NCI-H460 (cell line): ENCODE measurements at places on chromosomes 16 and 17.

DNA sequence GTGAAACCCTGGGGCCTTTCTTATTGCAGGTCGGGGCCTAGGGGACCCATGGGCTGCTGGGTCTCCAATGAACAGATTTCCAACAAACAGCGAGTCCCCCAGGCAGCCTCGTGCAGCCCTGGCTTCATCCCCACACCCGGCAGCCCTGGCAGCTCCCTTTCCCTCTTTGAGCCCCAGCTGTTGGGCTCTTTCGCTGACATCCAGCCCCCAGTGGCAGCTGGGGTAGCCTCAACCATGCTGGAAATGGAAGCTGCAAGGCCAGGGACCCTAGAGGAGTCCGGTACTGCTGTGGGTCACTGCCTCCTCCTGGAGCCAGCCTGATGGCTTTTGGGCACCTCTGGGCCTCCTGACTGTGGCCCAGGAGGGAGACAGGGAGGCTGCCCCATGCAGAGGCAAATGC, 5.9 kb downstream of the RPUSD1 start:
- DNase-seq: no peak

GRCh38 chr17:5793899-5794298, 209.6 kb upstream of the NLRP1 start:
- no peak for DNase-seq

- DNase-seq: no peak
Observed at GRCh38 chr17:32496395-32497073, 9.7 kb downstream of the CDK5R1 start.

DNA sequence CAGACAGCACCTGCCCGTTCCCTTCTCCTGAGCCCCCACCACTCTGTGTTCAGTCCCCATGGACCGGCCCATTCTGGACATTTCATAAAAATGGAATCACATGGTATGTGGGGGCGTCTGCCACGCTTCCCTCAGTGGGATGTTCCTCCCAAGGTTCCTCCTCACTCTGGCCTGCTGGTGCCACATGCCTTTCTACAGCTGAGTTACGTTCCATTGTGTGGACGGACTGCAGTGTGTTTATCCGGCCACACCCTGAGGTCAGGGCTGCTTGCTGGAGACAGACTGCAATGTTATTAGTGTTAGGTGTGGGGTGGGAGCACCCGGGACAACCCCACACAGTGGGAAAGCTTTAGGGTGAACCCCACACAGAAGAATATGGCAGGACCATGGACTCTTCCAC, 5.9 kb upstream of the AATK start:
- DNase-seq: no peak

GRCh38 chr17:8442310-8442709, 6.6 kb downstream of the NDEL1 start:
- DNase-seq: no peak

DNA sequence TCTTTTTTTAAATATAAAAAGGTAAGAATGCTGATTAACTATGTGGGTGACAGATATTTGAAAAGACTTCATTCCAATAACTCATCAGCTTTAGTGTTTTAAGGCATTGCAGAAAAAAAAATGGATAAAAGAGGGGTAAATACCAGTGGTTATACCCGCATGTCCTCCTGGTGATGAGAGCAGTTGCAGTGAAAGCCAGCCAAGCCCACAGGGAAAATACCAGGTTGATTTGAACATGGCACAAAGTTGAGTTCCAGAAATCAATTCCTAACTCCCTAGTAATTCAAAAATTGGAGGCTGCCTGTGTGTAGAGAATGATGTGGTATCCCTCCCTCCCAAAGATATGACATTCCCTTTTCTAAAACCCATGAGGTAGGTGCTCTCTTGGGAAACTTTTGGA, 453.2 kb upstream of the SOX9 start:
- no peak for DNase-seq

GRCh38 chr16:85798283-85798776, 1.0 kb downstream of the EMC8 start:
- DNase-seq: no peak

GRCh38 chr16:82185012-82185411, 15.0 kb upstream of the MPHOSPH6 start:
- DNase-seq: no peak

- no peak for DNase-seq
Observed at GRCh38 chr17:63775420-63775819, 1.4 kb downstream of the DDX42 start.

DNA sequence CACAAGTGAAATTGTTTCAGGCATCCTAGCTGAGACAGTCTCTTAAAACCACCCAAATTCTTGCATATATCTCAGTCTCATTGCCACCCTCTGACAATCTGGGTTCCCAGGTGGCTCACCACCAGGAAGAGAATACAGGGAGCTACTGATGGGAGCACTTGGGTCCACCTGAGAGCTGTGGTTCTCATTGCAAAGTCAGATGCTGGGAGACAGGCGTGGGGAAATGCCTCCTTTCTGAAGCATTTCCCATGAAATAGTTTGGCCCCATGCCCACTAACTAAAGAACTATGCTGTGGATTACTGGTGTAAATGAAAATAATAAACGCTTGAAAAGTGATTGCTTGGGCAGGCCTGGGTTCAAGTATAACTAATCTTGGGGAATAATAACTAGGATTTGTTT, 70.3 kb downstream of the CMC2 start:
- no peak for DNase-seq

- DNase-seq: no peak
Observed at GRCh38 chr17:18937981-18938691, 13.8 kb upstream of the SLC5A10 start.

DNA sequence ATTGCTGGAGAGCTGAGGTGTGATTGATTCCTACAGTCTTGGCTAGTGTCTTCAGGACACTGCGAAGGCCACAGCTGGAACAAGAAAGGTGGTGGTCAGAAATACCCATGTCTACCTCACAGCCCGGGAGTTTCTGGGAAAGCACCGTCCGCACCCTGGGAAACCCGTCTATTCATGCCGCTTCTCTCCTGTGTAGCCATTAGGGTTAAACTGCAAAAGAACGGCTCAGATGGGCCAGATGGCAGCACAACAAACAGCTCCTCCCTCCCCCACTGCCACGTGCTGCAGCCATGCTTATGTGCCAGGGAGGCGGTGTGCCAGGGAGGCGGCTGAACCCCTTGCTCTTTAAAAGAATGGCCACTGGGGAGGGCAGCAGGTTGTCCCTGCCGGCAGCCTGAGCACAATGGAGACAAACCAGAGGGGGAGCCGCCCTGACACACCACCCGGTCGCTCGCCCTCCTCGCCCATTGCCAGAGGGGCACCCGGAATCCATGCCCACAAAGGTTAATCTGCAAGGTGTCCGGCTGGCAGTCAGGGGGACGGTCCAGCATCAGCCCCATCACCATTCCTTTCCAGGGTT, 65.2 kb downstream of the CYTH1 start:
- DNase-seq: no peak

DNA sequence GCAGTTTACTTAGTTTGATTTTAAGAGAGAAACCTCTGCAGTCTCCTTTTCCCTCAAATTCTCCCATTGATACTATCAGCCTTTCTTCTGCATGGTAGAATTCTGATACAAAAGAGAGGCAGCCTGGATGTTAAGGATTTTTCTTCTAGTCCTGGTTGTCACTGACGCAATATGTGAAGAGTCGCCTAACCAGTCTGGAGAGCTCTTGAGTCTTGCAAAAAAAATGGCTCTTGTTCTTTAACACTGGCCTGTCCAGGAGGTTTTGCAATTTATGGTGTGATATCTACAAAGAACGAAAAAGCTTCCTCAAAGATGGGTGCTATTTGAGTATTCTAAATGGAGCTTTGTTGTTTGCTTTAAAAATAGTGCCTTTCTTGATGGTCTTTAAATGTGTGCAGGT, 28.9 kb downstream of the COX10 start:
- DNase-seq: no peak

DNA sequence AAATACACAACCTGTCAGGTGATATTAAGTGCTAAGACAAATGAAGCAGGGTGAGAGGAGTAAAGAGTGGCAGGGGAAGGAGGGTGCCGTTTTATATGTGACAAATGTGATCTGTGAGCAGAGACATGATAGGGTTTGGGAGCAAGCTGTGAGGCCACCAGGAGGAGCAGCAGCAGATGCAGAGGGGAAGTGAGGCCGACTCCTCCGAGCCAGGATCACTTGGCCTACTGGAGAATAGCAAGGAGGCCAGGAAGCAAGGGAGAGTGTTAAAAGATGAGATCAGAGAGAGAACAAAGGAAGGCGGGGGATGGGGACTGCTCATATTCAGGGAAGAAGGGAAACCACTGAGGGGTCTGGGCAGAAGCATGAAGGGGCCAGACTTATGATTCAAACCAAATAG, 129.4 kb downstream of the TANGO6 start:
- no peak for DNase-seq

DNA sequence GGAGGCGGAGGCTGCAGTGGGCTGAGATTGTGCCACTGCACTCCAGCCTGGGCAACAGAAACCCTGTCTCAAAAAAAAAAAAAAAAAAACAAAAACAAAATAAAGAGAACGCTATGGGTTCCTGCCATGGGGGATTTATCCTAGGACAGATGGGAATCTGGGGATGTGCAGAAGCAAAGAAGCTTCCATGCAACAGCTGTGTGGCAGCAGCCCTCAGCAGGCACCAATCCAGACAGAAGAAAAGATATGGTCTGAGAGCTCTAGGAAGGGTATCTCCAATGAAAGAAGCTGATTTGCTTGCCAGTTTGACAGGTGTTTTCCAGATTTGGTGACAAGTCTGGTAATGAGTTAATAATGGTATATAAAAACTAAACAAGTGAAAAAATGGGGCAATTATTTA, 11.6 kb downstream of the MYO19 start:
- DNase-seq: no peak

DNA sequence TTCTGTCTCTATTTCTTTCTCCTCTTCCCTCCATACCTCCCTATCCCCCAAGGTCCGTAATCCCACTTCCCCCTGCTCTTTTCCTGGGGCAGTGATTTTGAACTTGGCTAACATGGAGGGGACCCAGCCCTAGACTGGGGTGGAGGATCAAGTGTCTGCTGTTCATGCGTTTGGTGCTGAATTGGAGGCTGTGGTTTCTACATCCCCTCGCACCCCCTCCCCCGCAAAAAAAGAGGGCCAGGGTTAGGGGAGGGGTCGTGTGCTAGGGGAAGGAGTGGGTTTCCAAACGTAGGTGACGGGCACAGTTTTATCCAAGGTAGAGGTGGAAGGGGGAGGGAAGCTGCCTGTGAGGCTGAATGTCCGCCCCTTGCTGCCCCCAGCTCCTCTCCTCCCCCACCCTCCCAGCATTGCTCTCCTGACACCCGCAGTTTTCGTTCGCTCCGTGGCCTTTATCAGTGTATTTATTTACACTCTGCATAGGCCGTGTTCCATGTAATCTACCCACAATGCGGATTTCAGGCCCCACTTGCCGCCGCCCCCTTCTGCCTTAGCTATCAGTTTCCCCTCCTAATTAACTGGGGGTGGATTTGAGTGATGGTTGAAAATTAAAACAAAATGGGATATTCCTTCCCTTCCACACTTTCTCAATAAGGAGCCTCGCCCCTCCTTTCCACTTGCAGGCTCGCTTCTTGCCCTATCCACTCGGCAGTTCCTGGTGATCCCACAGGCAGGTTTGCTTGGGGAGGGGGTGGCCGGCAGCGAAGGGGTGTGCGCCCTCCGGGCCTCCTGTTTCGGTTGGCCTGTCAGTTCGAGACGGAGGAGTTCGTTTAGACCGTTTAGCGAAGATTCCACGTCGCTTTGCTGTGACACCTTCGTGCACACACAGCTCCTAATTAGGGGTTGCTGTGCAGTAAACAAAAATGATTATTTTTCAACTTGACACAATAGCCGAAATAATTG, 2.0 kb downstream of the GNAO1 start:
- no peak for DNase-seq

- no peak for DNase-seq
Observed at GRCh38 chr17:78658281-78658785, 81.1 kb upstream of the DNAH17 start.

DNA sequence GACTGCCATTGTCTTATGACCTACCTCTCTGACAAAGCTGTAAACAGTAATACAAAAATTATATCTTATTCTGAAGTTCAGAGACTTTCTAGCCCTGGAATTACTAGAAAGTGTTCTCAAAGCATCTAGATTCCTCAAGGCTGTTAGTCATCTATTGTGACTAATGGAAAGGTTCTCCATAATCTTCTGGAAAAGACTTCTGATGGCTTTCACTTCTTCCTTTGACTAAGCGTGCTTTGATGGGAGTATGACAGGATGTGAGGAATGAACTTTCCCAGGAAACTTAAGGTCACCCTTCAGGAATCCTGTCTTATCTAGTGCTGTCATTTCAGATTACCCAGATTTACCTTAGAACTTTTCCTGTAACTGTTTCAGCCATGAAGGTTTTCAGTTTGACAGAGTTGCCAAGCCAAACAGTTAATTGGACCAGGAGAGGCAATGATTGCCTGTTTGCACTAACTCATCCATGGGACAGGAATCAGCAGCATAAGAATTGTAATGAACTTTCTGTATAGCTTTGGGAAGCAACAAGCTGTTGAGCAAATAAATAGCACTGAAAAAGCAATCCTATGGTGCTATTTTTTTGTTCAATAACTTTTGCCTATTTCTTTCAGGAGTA, 43.5 kb downstream of the AP2B1 start:
- DNase-seq: no peak

GRCh38 chr16:50050802-50051201, 15.0 kb upstream of the HEATR3 start:
- no peak for DNase-seq

GRCh38 chr16:50166511-50167500, 13.7 kb downstream of the TENT4B start:
- no peak for DNase-seq

DNA sequence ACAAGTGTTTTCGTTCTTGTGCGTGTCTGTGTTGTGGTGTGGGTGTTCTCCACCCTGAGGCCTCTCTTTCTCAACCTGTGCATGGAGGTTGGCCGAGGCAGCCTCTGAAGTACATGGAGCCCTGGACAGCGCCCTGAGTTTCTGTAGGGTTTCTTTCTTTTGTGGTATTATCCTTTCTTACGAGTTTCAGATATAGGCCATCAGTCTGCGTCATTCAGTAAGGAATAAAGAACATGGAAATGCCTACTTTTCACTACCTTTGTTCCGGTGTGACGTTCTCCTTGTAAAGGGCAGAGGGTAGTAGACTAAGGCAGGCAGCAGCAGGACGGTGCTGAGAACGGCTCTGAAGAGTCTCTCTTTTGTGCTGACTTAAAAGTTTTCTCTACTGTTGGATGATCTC, 18.6 kb downstream of the RAB11FIP3 start:
- DNase-seq: no peak

DNA sequence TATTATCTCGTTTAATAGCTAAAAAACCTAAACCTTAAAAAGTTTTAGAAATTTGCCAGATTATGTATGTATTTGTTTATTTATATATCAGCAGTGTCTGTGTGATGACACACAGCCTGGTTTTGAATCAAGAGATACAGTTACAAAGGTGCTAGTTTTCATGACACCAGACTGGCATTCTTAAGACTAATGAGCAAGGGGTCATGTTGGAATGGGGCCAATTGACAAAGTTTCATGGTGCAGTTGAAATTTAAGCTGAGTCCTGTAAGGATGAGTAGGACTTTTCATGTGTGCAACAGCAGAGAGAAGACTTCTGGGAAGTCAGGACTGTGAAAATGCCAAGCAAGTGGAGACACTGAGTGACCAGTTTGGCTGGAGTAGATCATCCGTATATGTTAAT, 3.2 kb upstream of the KRT10 start:
- no peak for DNase-seq
